ENCODE measurements at places on chromosomes 11 and 22.

GRCh38 chr11:7486781-7487140 is 1.5 kb downstream of the OLFML1 start:
- DNase-seq = peak; percentile 48

GRCh38 chr11:104433751-104434150 is 269.8 kb upstream of the PDGFD start:
- no peak for DNase-seq

- no peak for DNase-seq
These were observed 72.6 kb downstream of the ISX start for GRCh38 chr22:35138521-35138920.

- no peak for DNase-seq
These were observed 58.2 kb upstream of the DRD2 start for GRCh38 chr11:113533425-113533698.

GRCh38 chr22:32318361-32318760 is 39.3 kb upstream of the RFPL3 start:
- no peak for DNase-seq

GRCh38 chr22:48761546-48761945 is 1066.1 kb downstream of the BRD1 start:
- DNase-seq = no peak

DNA sequence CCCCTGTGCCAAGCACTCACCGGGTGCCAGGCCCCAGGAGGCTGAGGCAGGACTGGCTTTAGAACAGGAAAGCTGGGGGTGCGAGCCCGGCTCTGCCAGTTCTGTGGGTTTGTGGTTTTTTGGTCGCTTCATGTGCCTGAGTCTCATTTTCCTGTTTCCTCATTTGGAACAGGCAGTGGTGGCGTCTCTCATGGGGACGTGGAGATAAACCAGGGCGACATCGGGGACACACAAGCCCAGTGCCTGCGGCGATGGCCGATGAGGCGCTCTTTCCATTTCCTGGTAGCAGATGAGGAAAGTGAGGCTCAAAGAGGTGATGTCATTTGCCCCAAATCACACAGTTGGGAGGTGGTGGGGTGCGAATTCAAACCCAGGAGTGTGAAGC is 20.8 kb upstream of the CHKA start:
- no peak for DNase-seq

GRCh38 chr11:117796872-117797529 is at the start of gene DSCAML1:
DSCAML1 (minus strand) TSS chr11:117797216; CDS start chr11:117797079, 137 bp downstream.
- no peak for DNase-seq

GRCh38 chr11:31474083-31474482 is 35.3 kb downstream of the IMMP1L start:
- DNase-seq = no peak

- peak; percentile 20 for DNase-seq
These were observed 700 bp downstream of the TTC17 start for GRCh38 chr11:43359422-43359818.

DNA sequence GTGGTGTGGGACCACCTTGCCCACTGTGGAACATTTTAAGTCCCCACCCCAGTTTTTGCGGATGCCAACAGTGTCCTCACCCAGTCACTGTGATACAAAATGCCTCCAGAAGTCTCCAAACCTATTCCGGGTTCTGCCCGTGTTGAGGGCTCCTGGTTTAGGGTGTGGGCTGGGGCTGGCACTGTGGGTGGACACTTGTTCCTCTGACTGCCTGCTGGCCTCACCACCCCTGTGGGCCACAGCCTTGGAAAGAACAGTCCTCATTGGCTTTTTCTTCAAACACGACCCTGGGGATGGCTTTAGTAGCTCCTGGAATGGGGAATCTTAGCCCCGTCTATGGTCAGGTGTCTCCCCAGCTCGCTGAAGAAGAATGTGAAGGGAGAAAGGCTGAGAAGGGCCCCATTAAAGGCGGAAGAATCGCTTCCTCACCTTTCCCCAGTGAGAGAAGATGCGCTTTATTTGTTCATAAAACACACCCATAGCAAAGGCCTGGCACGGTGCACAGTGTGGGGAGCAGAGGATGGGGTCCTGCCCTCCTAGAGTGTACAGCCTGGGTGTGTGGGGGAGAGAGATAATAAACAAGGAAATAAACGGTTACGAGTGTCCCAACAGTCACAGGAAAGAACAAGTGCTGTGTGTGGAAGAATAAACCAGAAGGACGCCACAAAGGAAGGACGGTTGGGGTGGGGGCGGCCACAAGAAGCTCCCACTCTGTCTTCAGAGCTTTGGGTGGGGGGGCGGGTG is 91.6 kb upstream of the SLC22A12 start:
- no peak for DNase-seq

- DNase-seq = no peak
These were observed 534.0 kb upstream of the B3GAT1 start for GRCh38 chr11:134945993-134946392.

- DNase-seq = no peak
These were observed 31.7 kb downstream of the METTL15 start for GRCh38 chr11:28139841-28140415.

DNA sequence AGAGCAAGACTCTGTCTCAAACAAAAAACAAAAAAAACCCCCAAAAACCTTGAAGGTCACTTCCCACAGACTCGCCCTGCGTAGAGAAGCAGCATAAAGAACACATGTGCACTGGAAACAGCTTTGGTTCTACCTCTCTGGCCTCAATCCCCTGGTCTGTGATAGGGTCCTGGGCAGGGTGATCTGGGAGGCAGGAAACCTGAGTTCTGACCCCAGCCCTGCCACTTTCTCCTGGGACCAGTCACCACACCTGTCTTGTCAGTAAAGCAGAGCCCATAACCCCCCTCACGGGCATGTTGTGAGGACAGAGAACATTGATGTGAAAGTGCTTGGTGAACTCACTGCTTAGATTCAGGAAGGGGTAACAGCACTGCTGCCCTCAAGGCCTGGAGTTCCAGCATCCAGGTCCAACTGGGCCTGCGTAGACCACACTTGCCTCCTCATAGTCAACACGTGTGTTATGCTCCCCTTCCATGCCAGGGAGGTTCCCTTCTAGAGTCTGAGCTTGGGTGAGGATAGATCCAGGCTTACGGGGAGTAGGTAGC is 11.4 kb downstream of the UCP2 start:
- DNase-seq = no peak

DNA sequence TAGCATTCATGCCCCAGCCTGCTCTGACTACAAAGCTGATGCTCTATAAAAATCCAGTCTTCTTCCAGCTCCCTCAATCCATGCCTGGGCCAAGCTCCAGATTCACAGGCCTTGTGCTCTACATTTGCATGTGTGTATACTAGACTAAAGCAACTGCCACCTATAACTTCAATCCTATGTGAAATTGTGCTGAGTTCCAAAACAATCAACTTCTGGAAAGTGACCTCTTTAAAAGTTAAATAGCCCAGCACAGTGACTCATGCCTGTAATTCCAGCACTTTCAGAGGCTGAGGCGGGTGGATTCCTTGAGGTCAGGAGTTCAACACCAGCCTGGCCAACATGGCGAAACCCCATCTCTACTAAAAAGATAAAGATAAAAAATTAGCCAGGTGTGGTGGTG is 114.3 kb upstream of the ZC3H12C start:
- DNase-seq = peak; percentile 46

DNA sequence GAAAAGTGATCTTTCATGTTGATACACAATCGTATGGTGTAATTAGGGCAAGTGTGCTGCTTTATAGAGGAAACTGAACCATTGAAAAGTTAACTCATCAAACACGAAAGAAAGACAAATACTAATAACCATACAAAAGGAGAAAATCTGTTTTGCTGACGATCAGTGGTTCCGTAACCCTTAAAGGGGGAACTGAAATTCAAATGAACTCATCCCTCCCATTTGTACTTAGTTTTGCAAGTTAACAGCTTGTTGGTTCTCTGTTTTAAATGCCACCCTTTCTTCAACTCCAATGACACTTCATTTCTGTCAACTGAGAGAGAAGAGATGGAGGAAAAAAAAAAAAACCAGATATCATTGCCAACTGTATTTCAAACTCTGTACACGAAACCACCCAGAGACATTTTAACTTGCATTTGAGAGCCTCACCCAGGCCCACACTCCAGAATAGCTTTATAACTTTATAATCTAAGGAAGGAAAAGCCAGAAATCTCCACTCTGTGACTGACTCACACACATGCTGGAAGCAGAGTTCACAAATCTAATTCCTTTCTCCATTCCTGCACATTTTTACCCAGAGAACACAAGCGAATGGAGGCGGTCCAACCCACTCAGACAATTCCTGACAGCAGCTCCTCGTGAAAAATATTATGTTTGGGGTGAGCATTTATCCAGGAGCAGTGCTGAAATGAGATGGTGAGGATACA is 17.4 kb upstream of the CSNK2A3 start:
- DNase-seq = no peak

GRCh38 chr22:21612858-21613257 is 17.0 kb downstream of the YDJC start:
- no peak for DNase-seq

- DNase-seq = no peak
These were observed 16.8 kb upstream of the TMEM184B start for GRCh38 chr22:38289583-38290082.

GRCh38 chr22:47055921-47056320 is 293.5 kb downstream of the TBC1D22A start:
- no peak for DNase-seq

DNA sequence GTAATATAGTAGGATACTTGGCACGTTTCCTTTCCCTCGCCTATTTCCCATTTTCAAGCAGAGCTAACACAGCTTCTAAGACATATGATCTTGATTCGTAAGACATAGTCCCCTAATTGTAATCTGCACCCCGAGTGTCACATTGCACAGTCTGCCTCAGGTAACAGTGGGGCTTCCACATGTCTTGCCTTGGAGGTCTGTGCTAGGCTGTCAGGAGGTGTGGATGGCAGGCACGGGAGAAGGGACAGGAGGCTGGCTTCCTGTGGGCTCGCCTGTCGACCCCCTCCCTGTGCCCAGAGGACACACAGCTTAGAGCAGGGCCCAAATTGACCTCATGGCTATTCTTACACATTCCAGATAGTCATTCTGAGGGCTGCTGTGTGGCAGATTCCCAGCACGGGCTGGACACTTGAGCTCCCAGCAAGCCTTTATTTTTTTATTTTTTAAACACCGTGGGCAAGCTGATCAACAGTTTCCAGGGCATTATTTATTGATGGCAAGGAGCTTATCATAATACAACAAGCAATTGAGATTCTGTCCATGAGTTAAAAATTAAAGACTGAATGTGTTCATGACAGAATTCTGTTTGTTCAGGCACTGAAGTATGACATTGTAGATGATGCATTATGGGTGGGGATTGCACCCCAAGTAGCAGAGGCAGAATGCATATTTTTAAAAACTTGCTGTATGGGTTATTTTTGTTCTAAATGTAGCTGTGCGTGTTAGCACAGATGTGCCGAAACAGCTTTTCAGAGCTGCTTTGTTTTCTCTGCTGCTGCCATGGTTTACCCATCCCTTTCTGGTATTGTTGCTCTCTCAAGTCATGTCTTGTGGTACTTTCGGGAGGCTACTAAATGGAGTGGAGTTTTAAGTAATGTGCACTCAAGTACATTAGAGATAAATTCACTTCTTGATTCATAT is 113.0 kb downstream of the ATXN10 start:
- no peak for DNase-seq

DNA sequence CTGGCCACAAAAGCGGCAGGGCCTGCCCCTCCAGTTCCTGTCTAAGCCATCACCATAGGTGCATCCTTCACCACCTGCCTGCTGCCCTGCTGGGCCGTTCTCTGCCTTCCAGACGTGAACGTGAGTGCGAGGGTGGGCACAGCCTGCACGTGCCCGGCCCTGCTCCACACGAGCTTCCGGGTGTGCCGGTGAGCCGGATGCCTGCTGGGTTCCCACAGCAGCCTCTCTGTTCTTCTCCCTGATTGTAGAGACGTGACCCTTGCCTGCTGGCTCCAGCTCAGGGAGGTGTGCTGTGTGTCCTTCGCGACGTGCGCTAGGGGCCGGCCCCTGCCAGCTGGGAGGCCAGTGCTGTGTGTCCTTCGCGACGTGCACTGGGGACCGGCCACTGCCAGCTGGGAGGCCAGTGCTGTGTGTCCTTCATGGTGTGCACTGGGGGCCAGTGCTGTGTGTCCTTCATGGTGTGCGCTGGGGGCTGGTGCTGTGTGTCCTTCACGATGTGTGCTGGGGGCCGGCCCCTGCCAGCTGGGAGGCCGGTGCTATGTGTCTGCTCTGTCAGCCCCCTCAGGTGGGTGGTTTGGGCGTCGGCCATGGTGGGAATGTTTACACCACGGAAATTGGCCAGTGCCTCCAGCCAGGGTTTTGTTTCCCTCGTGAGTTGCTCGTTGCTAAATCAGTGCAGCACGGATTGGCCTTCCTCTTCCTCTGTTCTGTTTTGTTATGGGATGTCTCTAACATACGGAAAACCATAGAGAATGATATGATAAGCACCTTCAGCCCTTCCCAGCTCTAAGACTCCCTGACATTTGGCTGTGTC is 35.4 kb upstream of the BRSK2 start:
- DNase-seq = no peak

- DNase-seq = no peak
These were observed 9.6 kb downstream of the PTDSS2 start for GRCh38 chr11:459511-460220.

DNA sequence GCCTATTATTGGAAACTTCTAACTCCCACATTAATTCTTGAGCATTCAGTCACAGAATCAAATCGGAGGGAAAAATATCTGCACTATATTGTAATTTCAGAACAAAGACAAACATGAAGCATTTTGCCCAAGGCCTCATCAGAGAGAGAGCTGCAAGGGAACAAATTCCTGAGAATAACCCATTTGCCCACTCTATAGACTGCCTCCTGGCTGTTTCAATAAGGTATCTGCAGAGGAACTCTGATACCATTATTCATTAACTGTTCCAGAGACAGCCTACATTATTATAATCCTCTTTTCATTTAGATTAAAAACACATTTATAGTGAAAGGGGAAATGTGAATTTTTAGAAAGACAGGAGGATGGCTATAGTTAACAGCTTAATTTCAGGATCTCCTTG is 663.9 kb downstream of the DLG2 start:
- no peak for DNase-seq

DNA sequence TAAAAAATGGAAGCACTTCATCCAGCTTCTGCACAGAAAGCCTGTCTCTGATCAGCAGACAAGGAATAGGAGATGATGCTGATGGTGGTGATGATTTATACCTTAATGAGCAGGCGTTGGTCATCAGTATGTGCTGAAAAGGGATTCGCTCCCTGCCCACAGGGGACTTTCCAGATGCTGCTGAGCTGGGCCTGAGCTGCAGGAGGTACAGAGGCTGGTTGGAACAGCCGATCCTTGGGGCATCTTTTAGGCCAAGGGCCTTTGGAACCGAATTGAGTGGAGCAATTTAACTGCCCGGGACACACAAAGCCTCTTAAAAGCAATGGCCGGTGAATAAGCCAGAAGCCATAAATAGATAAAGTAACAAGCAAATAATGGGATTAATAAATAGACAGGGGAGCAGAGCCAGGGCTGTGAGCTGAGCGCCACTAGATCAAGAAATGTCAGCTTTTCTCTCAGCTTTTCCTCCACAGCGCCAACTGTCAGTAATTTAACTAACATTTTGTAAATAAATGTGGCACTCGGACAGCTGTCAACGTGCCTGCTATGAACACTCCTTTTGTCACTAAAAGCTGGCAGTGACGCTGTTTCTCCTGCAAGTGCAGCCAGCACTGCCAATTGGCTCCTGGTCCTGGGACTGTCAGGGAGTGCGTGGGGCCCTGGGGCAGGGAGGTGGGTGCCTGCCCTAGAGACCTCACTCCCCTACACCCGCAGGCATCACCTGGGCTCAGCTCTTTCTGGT is 562.3 kb downstream of the NTM start:
- no peak for DNase-seq

Data from foreskin fibroblast (primary cell).